ENCODE measurements at places on chromosomes 1 and 21. TPM values are rescaled to one million over a fixed set of nuclear protein-coding genes. Genes with fewer than 3 reads are reported as not detected.

GRCh38 chr1:175922254-175922881 is 179.0 kb upstream of the TNR start:
- H3K27me3 ChIP-seq, result no peaks in the 10 kb centered on the region
- H3K36me3 ChIP-seq, result no peaks in the 10 kb centered on the region
- no peaks in the 10 kb centered on the region for H3K4me1 ChIP-seq

GRCh38 chr1:226425431-226426031 is 17.6 kb upstream of the PARP1 start:
- peak overlapping the region; percentile 22 for H3K4me3 ChIP-seq
- no peak overlapping the region for H3K27ac ChIP-seq
- H3K36me3 ChIP-seq, result no peaks in the 10 kb centered on the region
- H3K27me3 ChIP-seq, result no peaks in the 10 kb centered on the region
- DNase-seq, result peak; percentile 11
- H3K4me1 ChIP-seq, result peaks cover 14% of the 10 kb centered on the region

- H3K27ac ChIP-seq, result no peak overlapping the region
- H3K4me3 ChIP-seq, result no peak overlapping the region
- H3K36me3 ChIP-seq, result peaks cover 22% of the 10 kb centered on the region
- DNase-seq, result no peak
- H3K27me3 ChIP-seq, result no peaks in the 10 kb centered on the region
Observed at GRCh38 chr1:171595324-171595723, 26.7 kb upstream of the MYOCOS start.

- no peaks in the 10 kb centered on the region for H3K36me3 ChIP-seq
- H3K27me3 ChIP-seq, result no peaks in the 10 kb centered on the region
- no peak overlapping the region for H3K4me3 ChIP-seq
- H3K4me1 ChIP-seq, result no peaks in the 10 kb centered on the region
Observed at GRCh38 chr21:43190951-43191350, 22.1 kb downstream of the CRYAA start.

- H3K36me3 ChIP-seq, result no peaks in the 10 kb centered on the region
- H3K27ac ChIP-seq, result no peak overlapping the region
- no peak for DNase-seq
- H3K4me3 ChIP-seq, result no peak overlapping the region
- no peaks in the 10 kb centered on the region for H3K27me3 ChIP-seq
Observed at GRCh38 chr1:71986160-71986559, 296.2 kb downstream of the NEGR1 start.

DNA sequence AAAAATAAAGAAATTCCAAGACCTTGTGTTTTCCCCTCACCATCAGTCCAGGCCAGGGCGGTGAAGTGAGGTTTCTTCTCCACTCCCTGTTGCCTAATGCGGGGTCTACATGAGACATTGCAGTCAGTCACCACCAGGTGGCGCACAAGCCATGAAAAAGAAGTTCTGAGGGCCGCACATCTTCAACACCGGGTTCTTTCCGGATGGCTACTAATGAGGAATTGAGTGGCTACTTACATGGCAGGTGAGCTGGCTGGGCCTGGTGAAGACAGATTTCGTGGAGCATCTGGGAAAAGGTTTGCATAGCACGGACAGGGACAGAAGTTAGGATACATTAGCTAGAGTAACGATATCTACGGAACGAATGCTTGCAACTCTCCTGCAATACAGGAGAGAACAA is 15.8 kb upstream of the S100A11 start:
- no peak overlapping the region for H3K27ac ChIP-seq
- H3K4me1 ChIP-seq, result peaks cover 13% of the 10 kb centered on the region
- peaks cover 3% of the 10 kb centered on the region for H3K27me3 ChIP-seq
- DNase-seq, result peak; percentile 78

DNA sequence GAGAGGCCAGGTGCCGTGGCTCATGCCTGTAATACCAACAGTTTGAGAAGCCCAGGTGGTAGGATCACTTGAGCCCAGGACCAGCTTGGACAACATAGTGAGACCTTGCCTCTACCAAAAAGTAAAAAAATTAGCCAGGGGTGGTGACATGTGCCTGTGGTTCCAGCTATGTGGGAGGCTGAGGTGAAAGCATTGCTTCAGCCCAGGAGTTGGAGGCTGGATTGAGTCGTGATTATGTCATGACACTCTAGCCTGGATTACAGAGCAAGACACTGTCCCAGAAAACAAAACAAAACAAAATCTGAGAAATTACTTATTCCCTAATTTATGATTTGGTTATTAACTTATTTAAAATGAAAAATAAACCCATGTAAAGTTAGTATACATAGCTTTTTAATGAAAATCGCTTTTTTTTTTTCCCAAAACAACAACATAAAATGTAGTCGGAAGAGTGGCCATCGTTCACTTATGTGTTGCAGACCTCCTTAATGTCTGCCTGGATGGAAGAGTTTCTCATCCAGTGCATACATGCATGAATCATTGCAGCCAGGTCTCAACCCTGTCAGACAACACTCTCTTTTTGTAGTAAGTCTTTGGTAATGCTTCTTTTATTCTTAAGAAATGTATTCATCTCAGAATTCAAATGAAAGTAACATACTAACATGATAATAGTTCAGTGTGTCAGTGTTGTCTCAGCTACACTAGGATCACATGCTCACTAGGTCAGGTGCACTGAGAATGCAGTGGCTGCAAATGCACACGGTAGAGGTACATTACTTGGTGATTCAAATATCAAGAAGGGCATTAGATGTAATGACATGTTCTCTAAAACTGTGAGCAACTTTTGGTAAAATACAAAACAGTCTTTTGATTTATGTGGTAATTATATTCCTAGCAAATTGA is 28.0 kb downstream of the ITSN1 start:
- no peak overlapping the region for H3K27ac ChIP-seq
- H3K4me3 ChIP-seq, result no peak overlapping the region
- no peaks in the 10 kb centered on the region for H3K4me1 ChIP-seq

DNA sequence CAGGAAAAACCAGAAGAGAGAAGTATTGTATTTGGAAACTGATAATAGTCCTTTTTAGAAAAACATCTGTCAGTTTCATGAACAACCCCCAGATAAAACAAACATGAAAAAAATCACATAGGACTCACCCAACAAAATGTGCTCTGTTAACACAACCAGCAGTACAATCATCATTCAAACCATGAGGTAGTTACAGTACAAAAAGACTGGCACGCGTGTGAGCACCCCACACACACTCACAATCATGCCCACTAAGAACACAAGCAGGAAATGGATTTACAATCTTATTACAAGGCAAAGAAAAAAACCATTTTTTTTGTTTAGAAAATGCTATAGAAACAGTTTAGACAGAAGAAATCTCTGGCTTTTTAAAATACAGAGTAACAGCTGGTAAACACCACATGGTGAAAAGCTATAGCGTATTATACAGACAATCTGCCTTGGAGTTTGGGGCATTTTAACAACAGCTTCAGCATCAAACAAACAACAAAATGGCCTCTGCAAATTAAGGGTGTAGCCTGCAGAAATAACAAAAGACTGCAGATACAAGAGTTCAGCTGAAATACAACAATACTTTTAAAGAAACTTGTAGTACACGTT is 180.0 kb downstream of the CDC7 start:
- peaks cover 4% of the 10 kb centered on the region for H3K36me3 ChIP-seq
- H3K4me1 ChIP-seq, result peaks cover 20% of the 10 kb centered on the region
- no peak overlapping the region for H3K27ac ChIP-seq
- H3K27me3 ChIP-seq, result no peaks in the 10 kb centered on the region
- no peak for DNase-seq

DNA sequence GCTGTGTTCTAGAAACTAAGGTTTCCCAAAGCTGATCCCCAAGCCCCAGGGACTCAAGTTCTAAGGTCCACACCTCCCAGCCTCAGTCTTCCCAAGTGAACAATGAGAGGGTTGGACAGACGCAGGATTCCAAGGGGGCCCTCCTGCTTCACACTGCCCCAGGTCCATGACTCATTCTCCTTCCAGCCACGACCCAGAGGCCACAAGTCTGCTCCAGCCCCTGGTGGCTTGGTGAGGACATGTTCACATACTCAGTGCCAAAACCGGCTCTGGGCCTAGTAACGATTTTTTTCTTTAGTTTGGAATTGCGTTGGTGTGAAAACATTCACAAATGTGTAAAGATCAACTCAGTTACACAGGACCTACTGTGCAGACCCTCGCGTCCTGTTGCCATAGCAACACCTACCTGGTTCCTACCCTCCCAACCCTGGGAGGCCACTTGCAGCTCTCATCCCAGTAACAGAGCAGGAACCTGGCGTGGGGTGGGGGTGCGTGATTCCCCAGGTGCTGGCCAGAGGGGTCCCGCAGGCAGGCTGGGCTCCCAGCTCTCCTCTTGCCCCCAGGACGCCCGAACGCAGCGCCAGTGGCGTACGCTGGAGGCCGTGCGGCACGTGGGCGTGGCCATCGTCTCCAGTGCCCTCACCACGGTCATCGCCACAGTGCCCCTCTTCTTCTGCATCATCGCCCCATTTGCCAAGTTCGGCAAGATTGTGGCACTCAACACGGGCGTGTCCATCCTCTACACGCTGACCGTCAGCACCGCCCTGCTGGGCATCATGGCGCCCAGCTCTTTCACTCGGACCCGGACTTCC is 57.0 kb downstream of the DISP3 start:
- no peaks in the 10 kb centered on the region for H3K4me1 ChIP-seq
- no peak for DNase-seq
- H3K27me3 ChIP-seq, result no peaks in the 10 kb centered on the region
- no peak overlapping the region for H3K27ac ChIP-seq
- H3K36me3 ChIP-seq, result no peaks in the 10 kb centered on the region

GRCh38 chr1:84426376-84426775 is 28.1 kb downstream of the DNASE2B start:
- no peak for DNase-seq
- no peaks in the 10 kb centered on the region for H3K36me3 ChIP-seq
- H3K4me1 ChIP-seq, result no peaks in the 10 kb centered on the region

DNA sequence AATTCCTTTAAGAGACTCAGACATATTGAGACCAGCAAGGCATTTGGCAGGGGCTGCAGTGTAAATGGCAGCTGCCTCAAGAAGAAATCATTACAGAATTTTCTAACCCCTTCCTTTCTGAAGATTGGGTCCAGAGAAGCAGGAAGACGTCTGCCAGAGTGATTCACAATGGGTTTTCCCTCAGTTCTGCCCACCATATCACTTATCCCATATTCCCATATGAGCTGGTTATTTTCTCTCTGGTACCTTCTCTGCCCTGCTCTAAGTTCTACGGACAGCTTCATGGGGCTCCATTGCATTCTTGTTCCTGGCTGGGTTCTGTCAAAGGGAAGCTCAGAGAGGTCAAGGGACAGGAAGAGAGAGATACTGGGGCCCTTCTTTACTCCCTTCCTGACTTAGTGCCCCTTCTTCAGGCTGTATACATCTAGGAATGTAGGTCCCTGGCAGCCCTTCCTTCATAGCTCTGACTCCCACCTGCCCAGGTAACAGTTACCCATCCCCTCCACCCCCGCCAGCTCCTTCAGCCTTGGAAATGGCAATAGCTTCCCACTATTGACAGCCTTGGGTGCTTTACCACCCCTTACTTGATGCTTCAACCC is 420.6 kb upstream of the DAB1 start:
- no peak overlapping the region for H3K27ac ChIP-seq
- H3K27me3 ChIP-seq, result no peaks in the 10 kb centered on the region
- no peak overlapping the region for H3K4me3 ChIP-seq
- H3K4me1 ChIP-seq, result no peaks in the 10 kb centered on the region

DNA sequence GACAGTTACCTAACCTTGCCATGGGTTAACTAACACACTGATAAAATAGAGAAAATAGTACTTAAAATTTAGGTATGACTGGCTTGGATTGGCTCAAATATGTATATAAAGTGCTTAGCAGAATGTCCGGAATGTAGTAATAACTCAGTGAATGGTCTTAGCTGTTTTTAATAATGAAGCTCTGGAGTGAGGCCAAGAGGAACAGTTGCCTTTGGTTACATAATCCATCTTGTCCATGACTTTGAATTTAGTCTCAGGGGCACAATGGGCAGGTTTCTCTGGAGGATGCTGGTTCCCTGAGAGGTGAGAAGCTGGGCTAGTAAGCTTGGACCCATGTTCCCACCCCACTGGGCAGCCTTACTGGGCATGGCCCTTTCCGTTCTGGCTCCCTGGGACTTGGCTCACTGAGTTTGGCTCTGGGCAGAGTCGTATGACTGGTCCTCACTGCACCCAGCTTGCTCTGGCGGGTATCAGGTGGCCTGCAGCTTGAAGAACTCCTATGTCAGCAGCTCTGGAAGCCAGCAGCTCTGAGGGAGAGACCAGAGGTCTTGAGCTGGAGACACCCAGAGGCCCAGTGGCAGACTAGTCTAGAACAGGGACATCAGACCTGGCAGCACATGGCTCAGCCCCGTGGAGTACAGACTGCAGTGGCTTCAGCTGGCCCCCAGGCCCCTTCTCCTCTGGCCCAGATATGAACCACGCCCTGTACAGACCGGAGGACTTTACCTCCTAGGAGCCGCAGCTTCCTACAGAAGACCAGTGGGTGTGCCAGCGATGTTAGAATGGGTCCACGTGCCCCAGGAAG is 40.4 kb downstream of the TENT5C start:
- H3K36me3 ChIP-seq, result no peaks in the 10 kb centered on the region
- no peak overlapping the region for H3K27ac ChIP-seq
- peaks cover 33% of the 10 kb centered on the region for H3K4me1 ChIP-seq
- H3K27me3 ChIP-seq, result no peaks in the 10 kb centered on the region
- DNase-seq, result no peak

DNA sequence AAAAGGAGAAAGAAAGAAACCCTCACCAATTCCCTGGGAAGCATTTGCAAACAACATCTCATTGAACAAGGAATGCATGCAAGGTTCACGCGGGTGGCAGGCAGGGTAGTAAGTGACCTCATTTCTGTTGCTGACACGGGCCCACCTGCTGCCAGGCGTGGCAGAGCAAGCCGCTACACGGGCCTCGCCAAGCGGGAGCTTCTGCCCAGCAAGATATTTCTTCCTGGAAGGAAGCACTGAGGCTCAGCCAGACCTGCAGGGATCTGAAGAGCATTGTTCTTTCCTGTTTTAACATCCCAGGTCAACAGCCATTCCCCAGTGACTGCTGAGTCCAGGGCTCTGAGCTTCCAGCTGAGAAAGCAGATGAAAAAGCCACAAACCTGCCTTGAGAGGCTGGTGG is 91.9 kb upstream of the IGSF21 start:
- no peaks in the 10 kb centered on the region for H3K4me1 ChIP-seq
- no peaks in the 10 kb centered on the region for H3K27me3 ChIP-seq
- H3K36me3 ChIP-seq, result no peaks in the 10 kb centered on the region
- DNase-seq, result no peak

DNA sequence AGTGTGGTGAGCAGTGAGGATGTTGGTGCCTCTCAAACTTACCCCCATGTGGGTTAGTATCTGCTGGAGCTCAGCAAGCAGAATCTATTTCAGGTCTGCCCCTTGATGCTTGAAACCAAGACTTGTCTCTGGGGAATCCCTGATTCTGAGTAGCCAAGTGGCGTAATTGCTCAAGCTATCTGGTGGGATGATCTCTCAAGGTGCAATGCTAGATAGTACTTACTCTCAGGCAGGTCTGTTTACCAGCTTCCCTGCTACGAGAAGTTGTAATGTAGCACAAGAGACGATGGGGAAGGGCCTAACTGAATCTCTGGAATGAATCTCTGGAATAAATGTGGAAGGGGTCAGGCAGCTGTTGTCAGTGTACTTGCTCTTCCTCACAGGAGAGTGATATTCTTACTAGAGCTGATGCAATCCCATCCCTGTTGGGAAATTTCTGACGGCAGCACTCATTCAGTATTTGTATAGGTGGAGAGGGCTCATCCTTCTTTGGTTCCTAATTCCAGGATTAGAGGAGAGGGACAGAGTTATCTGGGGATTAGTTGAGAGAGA is 65.4 kb downstream of the MACF1 start:
- no peaks in the 10 kb centered on the region for H3K27me3 ChIP-seq
- DNase-seq, result no peak
- H3K27ac ChIP-seq, result no peak overlapping the region
- no peaks in the 10 kb centered on the region for H3K36me3 ChIP-seq
- H3K4me1 ChIP-seq, result peaks cover 56% of the 10 kb centered on the region

The AGL gene
- total RNA-seq, result 16.4 TPM

The OR10T2 gene
- not detected for total RNA-seq

The PDZK1IP1 gene
- total RNA-seq, result not detected

The SPRR2F gene
- not detected for total RNA-seq
